A549 treated with CpdA at 1 μM for 4 hours (cell line): ENCODE measurements at places on chromosomes 7 and 10. TPM values are rescaled to one million over a fixed set of nuclear protein-coding genes. Genes with fewer than 3 reads are reported as not detected.

The PON1 gene
- 0.14 to 0.59 TPM (median 0.45 TPM) in 5 replicates for total RNA-seq

The HPS1 gene
- total RNA-seq, result 29.2 to 38.4 TPM (median 35.2 TPM) in 5 replicates

The RELN gene
- 0.03 to 0.06 TPM in 2 of 5 replicates, not detected in the others for total RNA-seq

The PTN gene
- total RNA-seq, result not detected in 5 replicates

The PRKCQ gene
- 4.0 to 5.1 TPM (median 4.4 TPM) in 5 replicates for total RNA-seq

The MALRD1 gene
- 0.02 TPM in 1 of 5 replicates, not detected in the others for total RNA-seq

The WASHC2C gene
- 16.9 to 25.4 TPM (median 18.8 TPM) in 5 replicates for total RNA-seq

The SPDYE8 gene
- total RNA-seq, result not detected in 5 replicates

The ACTL6B gene
- not detected in 5 replicates for total RNA-seq

The SPAM1 gene
- total RNA-seq, result not detected in 5 replicates

The SPDYE3 gene
- not detected in 5 replicates for total RNA-seq

The LIPK gene
- total RNA-seq, result not detected in 5 replicates

The ADRA2A gene
- total RNA-seq, result 0.03 to 0.07 TPM in 2 of 5 replicates, not detected in the others

The CNPY1 gene
- total RNA-seq, result not detected in 5 replicates

The PIK3CG gene
- total RNA-seq, result not detected in 5 replicates

The COL13A1 gene
- 0.41 to 0.57 TPM (median 0.43 TPM) in 5 replicates for total RNA-seq

The AHR gene
- 10.8 to 18.0 TPM (median 15.4 TPM) in 5 replicates for total RNA-seq

The SFRP4 gene
- total RNA-seq, result 2.8 to 4.8 TPM (median 3.6 TPM) in 5 replicates

The UCN3 gene
- not detected in 5 replicates for total RNA-seq

The SLC13A1 gene
- total RNA-seq, result not detected in 5 replicates

The BEND7 gene
- 10.6 to 14.1 TPM (median 12.0 TPM) in 5 replicates for total RNA-seq

The NPC1L1 gene
- 0.05 to 0.13 TPM (median 0.06 TPM) in 4 of 5 replicates, not detected in the other for total RNA-seq

The CCDC172 gene
- total RNA-seq, result not detected in 5 replicates

The VAX1 gene
- total RNA-seq, result 1.1 to 1.5 TPM (median 1.4 TPM) in 5 replicates
